ENCODE measurements at places on chromosomes 16 and 17.
A peak's percentile ranks its signal among the peaks of the same experiment; 100 is the strongest.

GRCh38 chr16:1691956-1692355 is 13.9 kb downstream of the JPT2 start:
- no peak for DNase-seq

GRCh38 chr17:57517632-57518456 is 227.3 kb downstream of the CCDC182 start:
- no peak for DNase-seq

DNA sequence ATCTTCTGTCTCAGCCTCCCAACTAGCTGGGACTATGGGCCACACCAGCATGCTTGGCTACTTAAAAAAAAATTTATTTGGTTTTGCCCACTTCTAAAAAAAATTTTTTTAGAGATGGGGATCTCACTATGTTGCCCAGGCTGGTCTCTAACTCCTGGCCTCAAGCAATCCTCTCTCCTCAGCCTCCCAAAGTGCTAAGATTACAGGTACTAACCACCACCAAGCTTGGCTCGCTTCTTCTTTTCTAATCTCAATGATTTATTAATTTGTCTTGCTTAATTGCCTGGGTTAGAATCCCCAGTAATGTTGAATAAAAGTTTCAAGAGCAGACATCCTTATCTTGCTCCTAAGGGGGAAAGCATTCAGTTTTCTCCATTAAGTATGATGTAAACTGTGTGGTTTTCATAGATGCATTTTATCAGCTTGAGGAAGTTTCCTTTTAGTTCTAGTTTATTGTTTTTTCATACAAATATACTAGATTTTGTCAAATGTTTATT is 65.8 kb upstream of the NACA2 start:
- no peak for DNase-seq

DNA sequence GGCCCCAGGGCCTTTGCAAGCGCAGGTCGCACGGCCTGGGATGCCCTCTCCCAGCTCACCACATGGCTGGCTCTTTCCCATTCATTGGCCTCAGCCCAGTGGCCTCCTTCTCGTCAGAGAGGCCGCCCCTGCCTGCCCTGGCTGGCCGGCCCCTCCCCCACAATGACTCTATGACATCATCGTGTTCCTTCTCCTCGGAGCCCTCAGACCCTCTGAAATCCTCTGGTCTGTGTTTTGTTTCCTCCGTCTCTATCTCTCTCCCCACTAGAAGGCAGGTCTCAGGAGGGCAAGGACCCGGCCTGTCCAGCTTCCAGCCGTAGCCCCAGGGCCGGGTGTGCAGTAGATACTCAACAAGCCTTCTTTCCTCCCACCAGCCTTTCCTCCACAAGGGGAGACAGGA is 164.8 kb upstream of the FOXF1 start:
- no peak for DNase-seq

- DNase-seq = no peak
Observed at GRCh38 chr17:66717641-66718058, 117.3 kb upstream of the CACNG5 start.

- no peak for DNase-seq
Observed at GRCh38 chr17:27882162-27882840, 10.9 kb downstream of the LYRM9 start.

- DNase-seq = no peak
Observed at GRCh38 chr17:73231395-73231794, 30.3 kb downstream of the CPSF4L start.

GRCh38 chr16:48153774-48154173 is 2.0 kb downstream of the ABCC12 start:
- DNase-seq = no peak

- no peak for DNase-seq
Observed at GRCh38 chr17:81337476-81337879, 42.4 kb upstream of the SLC38A10 start.

DNA sequence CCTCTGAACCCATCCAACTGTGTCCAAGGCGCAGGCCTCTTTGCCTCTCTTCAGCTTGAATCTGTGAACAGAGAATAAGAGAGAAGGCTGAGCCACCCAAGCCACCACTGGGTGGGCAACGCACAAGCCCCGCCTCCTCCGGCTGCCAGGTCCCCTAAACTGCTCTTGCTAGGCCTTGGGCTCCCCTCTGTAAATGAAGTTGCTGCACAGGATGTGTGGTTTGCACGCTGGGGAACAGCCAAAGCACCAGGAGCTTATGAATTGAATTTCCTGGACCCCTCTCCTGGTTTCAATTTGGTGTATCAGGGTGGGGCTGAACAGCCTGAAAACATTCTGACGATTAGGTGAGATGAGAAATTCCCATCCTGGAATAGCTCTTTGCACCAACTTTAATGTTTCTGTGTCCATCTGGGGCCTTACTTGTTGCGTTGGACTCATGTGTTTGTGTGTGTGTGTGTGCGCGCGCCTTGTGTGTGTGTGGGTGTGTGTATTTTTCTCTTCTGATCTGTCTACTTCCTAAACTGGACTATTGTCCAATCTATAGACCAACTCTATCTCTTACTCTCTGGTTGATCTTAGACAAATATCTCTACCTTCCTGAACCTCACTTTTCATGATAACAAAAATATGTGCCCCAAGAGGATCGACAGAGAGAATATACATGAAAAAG is 2.3 kb downstream of the CCL1 start:
- DNase-seq = no peak

DNA sequence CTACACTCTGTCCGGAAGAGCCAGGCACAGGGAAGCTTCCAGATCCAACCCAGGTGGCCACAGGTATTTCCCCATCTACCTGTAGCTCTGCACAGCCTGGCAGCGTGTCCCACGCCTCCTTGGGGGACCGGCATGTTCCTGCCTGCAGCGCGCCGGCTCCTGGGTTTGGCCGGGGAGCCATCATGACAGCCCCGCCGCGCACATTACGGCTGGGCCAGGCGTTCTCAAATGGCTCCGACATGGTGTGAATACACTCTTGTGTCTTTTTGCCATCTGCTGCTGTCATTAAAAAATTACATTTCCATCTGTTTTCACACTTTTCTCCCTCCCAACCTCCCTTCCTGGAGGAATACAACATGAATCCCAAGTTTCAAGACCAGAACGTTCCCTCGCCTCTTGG is 8.0 kb upstream of the GINS2 start:
- no peak for DNase-seq

- no peak for DNase-seq
Observed at GRCh38 chr16:11367483-11367906, 22.2 kb downstream of the RMI2 start.

DNA sequence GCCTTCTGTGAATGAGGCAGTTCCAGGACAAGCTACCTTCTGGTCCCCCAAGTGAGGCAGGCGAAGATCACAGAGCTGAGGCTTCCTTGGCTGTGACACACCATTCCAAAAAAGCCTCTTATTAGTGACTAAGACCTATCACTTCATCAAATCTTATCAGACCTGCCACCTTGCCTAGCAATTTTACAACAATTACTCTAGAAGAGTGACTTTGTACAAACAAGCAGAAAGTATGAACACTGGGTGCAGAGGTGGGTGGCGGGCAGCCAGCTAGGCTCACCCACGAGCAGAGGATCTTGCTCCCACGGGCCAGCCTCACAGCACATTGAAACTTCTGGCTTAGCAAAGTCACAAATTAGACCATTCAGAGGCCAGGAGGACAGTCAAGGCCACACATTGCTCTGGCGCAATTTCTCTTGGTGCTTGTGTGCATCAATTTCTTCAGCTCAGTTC is 2.2 kb upstream of the ICAM2 start:
- DNase-seq = no peak

GRCh38 chr17:39062846-39063680 is 88.4 kb downstream of the PLXDC1 start:
- no peak for DNase-seq

- no peak for DNase-seq
Observed at GRCh38 chr16:740459-740763, 386 bp downstream of the CIAO3 start.

DNA sequence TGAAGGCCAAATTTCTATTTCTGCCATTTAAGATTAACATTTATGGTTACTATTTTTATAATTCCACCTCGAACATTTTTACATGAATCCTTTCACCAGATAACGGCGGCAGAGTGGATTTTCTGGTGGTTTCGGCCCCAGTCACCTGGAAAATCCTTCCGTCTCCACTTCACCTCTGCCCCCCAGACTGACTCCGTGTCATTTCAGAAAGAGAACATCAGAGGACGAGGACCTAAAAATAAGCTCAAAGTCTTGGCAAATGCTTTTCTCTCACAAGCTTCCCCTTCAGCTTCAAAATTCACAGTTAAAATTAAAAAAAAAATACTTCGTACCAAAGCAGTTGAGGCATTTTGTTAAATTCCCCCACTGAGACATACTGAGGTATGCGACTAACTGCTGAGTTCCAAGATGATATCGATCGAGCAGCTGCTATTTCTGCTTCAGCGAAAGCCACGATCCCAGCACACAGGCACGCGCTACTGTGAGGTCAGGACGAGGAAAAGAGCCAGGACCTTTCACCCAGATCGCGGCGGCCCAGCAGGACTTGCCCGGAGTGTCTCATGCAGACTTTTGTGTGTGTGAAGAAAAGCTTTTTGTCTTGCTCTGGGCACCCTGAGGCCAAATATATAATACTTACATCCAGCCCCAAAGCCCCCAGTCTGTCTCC is 36.8 kb downstream of the ASPA start:
- no peak for DNase-seq

DNA sequence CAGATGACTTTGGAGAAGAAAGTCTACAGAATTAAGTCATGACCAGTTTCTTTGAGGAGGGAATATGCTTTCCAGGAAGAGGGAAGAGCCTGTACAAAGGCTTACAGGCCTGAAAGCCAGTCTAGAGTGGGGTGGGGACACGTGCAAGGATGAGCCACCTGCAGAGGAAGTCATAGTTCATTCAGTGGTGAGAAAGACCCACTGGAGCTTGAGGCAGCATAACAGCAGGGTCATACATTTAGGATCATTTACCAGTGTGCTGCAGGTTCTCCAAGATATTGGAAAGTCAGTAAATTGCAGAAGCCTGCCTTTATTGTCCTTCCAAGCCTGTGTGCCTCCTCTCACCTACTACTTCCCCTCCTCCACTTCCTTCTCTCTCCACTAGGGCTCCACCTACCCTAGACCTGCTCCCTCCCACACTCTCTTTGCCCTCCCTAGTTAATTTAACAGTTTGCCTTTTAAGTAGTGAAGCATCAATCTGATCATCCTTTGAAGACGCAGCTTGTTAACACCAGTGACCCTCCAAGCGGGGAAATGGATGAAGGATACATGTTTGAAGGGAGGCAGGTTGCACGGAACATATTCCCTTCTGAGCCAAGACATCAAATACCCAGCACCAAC is 40.2 kb downstream of the CDRT15 start:
- peak; percentile 33 for DNase-seq

DNA sequence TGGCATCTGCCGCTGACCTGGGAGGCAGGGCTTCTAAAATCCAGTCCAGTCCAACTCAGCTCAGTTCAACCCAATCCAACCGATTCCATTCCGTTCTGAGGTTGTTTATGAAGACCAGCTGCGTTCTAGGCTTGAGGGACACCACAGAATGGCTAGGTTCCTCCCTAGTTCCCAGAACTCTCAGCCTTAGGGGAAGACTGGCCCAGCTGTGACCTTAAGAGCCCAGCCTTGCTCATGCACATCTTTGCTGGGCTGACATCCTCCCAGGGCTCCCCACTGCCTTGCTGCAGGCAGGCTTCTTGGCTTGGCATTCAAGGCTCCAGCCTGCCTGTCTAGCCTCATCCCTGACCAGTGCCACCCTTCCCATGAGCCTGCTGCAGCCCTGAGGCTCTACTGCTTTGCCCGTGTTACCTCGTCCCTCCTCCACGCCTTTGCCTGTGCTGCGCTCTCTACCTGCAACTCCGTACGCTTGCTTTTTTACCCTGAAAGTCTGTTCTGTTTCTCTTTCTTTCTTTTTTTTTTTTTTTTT is 7.9 kb downstream of the SLC12A3 start:
- no peak for DNase-seq

DNA sequence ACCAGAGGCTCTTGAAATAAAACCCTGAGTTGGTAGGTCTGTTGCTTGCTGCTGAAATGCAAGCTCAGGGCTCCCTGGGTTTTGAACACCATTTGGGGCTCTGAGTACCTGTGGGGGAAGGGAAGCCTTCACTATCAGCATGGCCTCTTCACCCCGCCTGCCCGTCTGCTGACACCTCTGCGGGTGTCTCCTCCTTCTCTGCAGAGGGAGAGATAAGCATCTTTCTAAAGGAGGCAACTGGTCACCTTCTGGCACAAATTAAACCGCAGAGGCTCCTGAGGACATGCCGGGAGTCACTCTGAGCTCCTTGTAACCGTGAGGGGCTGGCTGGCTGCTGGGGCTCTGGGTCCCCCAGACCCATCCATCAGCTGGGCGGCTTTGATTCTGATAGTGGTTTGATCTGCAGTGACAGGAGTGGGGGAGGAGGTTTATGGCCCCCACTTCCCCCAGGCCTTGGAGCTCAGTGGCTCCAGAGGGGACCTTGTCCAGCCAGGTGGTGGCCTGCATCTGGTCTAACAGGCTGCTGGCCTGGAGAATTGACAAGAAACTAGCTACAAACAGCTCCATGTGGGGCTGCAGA is 123.5 kb downstream of the IRF8 start:
- DNase-seq = no peak

DNA sequence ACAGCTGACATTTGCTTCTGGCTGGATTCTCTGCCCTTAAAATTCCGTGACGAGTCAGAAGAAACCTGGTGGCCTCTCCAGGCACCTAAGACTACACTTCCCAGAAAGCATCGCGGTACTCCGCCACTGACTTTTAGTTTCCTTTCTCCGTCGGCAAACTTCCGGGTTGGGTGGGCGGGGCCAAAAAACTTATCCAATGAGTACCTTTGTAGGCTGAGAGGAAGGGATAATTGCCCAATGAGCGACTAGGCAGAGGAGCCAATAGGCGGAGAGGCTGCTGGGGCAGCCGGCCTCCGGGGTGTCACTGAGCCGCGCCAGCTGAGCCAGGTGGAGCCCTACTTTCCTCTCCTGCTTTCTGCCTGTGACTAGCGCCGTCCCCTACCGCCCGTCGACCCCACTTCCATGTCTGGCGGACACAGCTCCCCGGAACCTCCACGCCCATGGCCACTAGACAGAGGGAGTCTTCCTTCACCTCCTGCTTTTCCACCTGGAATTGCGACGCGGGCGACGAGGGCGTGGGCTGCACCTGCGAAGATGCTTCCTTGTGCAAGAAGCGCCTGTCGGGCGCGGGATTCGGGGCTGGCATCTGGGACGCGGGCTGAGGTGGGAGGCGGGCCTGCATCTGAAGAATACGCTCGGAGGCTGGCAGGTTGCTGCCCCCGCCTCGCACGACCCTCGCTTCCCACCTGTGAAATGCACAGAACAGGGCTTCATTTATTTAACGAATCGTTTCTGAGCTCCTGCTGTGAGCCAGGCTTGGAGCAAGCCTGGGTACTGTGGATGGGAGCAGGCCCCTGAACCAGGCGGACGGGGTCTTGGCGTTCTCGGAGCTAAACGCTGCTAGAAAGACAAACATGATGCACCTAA is 16.5 kb upstream of the ARHGAP17 start:
- peak; percentile 93 for DNase-seq

DNA sequence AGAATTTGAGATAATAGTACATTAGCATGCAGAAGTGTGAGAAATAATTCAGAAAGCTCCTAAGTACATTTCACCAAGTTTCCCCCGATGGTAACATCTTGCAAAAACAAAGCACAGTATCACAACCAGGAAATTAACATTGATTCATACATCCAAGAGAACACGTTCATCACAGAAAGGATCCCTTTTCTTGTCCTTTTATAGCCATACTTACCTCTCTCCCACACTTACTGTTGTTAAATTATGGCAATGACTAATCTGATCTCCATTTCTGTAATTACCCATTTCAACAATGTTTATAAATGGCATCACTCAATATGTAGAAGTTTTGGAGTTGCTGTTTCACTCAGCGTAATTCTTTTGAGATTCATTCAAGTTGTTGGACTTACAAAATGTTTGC is 1260.0 kb downstream of the CDH8 start:
- DNase-seq = no peak

GRCh38 chr16:3046641-3047386 is 453 bp downstream of the MMP25 start:
- DNase-seq = peak; percentile 48
